ENCODE measurements at places on chromosomes 3 and 15.

DNA sequence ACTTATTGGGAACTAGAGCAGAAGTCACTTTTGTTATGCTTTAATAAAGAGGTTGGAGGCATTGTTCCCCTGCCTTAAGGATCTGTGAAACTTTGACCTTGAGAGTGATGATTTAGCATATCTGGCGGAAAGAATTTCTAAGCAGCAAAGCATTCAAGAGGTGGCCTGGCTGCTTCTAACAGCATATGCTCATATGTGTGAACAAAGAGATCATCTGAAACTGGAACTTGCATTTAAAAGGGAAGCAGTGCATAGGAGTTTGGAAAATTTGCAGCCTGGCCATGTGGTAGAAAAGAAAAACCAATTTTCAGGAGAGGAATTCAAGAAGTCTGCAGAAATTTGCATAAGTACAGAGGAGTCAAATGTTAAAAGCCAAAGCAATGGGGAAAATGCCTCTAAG lies 56.4 kb upstream of the GOLIM4 start:
- DNase-seq, result no peak

DNA sequence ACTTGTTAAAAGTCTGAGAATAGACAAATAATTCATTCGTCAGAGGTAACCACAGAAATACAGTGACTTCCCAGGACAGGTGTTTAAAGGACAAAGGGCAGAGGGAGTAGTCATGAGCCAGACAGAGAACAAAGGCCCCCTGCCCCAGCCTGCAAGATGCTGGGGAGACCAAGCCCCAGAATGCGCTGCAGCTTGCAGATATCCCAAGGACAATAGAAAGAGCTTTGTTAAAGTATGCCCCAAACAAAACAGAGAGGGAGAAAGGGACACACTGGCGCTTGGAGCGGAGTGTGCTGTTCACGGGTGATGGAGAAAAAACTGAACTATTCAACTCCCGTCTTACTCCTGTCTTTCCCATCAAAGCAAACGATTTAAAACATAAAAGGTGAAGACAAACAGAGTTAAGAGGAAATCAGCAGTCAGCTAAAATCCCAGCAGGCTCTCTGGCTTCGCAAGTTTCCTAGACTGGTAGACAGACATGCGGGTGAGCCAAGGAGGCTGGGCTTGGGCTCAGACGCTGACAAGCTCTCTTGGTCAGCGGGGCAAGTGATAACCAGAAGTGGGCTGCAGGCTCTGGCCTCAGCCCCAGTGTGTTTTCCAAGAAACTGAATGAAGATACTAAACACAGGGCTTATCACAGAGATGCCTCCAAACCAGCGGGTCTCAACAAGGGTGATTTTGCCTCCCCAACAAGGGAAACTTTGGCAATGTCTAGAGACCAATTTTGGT lies 130.1 kb downstream of the UACA start:
- no peak for DNase-seq

- DNase-seq, result peak; percentile 48
Measured at GRCh38 chr15:83300826-83301225, 16.4 kb upstream of the BNC1 start.

GRCh38 chr15:39317225-39317624 lies 263.7 kb upstream of the THBS1 start:
- DNase-seq, result no peak

DNA sequence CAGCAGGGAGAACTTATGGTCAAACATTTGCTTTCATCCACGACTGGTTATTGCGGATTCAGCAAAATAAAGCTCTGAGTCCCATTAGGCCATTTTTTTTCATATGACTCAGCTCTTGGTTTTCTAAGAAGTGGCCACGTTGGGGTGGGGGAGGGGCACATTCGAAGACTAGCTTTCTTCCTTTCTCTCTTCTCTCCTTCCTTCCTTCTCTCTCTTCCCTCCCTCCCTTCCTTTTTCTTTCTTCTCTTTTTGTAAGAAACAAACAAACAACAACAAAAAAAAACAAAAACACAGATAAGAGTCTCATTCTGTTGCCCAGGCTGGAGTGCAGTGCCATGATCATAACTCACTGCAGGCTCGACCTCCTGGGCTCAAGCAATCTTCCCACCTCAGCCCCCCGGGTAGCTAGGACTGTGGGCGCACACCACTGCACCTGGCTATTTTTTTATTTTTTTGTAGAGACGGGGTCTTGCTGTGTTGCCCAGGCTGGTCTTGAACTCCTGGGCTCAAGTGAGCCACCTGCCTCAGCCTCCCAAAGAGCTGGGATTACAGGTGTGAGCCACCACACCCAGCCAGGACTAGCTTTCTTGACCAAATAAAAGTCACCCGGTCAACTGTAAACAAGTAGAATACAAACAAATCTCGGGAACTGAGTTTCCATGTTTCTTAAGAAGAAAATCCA lies 41.6 kb downstream of the ABCC5 start:
- peak; percentile 52 for DNase-seq

DNA sequence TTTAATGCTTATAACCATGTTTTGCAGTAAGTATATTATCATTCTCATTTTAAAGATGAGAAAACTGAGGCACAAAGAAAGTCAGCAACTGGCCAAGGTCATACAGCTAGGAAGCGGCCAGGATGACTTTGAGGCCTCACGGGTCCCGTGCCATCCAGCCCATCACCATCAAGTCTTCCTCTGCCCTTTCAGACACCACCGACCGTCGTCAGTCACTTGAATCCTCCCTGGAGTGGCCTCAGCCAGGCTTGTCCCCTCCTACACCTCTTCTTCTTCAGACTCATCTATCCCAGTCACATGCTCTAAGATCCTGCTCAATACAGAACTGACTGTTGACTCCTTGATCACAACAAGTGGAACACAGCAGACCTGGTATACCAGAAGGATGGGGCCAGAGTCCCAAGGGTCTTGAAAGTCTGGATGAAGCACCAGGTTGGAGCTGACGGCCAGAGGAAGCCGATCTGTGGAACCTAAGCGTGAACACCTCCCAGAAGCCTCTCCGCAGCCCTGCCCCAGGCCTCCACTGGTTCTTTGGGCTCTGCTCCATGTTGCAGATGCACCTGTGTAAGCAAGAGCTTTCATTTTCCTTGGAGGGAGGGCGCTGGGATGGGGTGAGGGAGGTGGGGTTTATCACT lies 22.1 kb downstream of the ITGA11 start:
- DNase-seq, result no peak

All from cardiac fibroblast (primary cell).